ENCODE measurements at places on chromosomes 3 and 15.

GRCh38 chr15:51818150-51818549 is 11.3 kb upstream of the TMOD3 start:
- no peak for DNase-seq

GRCh38 chr3:110808630-110809029 is 263.0 kb upstream of the NECTIN3 start:
- no peak for DNase-seq

DNA sequence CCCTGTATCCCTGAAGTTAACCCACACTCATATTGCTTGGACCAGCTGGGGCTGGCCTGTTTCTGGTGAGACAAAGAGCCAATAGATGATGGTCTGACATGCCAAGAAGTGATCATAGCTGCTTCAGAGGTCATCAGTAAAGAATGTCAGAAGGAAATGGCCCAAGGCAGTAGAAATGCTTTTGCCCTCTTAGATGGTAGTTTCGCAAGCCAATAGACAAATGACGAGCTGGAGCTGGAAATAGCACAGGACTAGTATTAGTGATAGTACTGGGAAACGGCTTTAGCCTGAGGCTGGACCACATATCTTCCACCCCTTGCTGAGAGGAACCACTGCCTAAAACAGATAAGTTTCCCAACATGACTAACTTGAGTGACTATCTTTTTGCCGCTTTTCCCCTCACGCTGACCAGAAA is 176.1 kb upstream of the THBS1 start:
- peak; percentile 90 for DNase-seq

DNA sequence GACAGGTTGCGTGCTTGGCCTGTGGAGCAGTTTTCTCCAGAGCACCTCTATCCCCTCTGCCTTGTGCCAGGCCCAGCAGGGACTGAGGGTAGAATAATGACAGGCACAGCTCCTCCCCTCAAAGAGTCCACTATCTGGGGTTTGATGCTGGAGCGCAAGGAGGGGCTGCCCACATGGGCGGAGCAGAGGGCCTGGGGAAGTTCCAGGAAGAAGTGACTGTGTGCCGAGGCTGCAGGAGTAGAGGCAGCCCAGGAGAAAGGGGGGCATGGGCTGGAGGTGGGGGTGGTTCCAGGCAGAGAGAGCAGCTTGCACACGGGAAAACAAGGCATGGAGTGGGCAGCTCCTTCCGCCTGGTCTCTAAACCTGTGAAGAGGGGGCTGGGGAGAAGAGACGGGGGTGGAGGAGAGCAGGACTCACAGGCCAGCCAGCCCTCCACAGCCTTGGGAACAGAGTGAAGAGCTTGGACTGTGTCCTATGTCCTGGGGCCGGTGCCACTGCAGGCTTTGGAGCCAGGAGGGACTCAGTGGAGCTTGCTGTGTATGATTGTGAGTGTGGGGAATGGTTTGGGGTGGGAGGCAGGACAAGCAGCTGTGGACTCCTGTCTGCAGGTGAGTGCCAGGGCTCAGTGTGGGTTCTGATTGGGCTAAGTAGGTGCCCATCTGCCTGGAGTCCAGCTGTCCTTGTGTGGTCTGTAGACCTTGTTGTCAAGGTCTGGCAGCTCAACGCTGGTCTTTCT is 48.1 kb downstream of the APBA2 start:
- peak; percentile 83 for DNase-seq

GRCh38 chr3:149145356-149145755 is 15.9 kb downstream of the HPS3 start:
- no peak for DNase-seq

GRCh38 chr15:89167267-89168176 is 53.9 kb downstream of the RLBP1 start:
- peak; percentile 36 for DNase-seq

- peak; percentile 65 for DNase-seq
Observed at GRCh38 chr15:101035611-101036010, 116.5 kb downstream of the LRRK1 start.

DNA sequence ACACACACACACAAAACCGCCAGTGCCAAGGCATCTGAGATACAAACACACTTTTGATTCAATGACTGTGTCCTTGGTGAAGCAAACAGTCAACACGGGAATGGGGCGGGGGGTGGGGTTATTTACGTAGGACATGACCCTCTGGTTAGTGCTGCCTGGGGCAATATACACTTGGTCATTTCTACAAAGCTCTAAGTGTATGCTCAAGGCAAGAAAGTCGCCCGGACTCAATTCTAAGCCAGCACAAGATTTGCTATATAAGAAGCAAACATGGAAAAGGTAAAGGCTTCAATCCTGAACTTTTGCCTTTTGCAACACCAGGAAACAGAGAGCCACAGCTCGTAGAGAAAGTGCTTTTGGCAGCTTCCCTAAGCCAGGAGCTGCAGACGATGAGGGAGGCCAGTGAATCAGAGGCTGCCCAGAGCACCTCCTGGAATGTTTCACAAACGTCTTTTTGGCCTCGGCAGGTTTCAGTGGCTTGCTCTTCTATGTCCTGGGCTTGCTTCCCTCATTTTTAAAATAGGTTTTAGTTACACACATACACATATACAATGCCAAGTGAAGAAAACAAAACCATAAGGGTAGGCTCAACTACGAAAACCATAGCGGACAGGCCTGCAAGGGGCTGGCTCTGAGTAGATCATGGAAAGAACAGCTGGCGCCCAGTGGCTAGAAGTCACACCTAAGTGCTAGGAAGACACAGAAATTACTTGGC is 73.6 kb downstream of the TM4SF4 start:
- DNase-seq = no peak

DNA sequence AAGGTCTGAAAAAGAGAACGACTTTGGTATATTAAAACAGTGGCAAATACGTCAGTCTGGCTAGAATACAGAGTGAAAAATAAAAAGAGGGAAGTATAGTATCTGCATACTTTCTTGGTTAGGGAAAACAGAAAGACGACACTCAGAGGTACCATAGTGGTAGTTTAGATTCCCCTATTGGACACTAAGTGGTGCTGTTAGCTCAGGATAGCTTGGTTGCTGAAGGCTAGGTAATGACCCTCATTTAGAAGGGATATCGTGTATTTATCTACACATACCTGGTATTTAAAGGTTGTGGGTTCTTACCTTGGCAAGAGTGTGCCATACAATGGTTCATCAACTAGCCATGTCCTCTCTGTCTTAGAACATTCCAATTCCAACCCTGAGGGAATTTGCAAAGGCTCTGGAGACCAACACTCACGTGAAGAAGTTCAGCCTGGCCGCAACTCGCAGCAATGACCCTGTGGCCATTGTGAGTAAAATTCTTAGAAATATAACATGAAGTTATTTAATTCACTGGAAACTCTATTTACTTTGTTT is 31.0 kb downstream of the TMOD2 start:
- peak; percentile 76 for DNase-seq

GRCh38 chr3:24640330-24640877 is 145.8 kb upstream of the THRB start:
- peak; percentile 67 for DNase-seq

DNA sequence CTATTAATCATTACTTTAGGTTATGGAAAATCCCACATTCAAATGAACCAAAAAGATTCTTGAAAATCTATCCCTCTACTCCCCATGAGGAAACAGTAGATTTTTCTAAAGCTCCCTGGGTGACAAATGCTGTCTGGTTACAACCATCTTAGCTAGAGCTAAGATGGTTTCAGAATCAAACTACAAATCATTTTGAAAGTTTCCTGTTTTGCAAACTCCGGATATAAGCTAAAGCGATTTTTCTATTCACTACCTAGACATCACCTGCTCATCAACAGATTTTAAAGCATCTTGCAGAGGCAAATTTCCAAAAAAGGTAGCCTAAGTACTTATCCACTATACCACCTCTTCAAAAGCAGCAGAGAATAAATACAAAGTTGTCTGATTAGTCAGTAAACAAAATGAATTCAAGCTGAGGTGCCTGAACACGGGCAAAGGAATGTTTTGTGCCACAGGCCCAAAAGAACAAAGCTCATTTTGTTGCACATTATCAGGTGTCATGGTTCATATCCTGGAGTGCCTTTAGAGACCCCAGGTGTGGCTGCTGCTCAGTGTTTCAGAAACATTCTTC is 204.9 kb downstream of the TNIK start:
- DNase-seq = no peak

DNA sequence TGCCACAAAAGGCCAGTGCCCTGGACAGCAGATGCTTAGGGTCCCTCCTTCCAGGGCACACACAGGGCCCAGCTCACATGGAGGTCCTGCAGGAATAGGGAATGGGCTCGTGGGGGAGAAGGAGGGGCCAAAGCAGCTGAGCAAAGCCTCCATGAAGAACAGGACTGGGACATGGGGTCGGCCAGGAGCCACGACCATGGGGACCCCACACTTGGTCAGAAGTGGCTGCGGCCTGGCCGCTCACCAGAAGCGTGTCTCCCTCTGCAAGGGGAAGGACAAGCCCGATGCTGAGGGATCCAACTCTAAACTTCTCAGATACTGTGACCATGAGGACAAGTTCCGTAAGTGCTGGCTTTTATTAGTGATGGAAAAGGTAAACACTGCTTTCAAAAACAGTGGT is 15.3 kb downstream of the RBPMS2 start:
- DNase-seq = no peak

DNA sequence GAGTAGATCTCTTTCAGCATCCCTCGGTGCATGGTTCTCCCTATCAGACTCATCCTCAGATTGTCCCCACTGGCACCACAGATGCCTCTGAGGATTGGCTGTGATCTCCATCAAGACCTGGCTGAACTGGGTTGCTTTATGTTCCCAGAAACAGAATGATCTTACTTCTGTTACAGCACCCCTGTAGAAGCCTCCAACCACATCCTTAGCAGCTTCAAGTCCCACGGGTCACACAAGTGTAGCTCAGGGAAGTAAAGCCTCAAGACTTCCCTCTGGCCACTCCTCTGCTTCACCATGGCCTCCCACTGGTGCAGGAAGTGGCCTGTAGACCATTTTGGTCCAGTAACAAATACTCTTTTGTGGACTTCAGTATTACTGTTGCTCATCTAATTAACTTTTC is 566.4 kb upstream of the SUCLG2 start:
- DNase-seq = no peak

DNA sequence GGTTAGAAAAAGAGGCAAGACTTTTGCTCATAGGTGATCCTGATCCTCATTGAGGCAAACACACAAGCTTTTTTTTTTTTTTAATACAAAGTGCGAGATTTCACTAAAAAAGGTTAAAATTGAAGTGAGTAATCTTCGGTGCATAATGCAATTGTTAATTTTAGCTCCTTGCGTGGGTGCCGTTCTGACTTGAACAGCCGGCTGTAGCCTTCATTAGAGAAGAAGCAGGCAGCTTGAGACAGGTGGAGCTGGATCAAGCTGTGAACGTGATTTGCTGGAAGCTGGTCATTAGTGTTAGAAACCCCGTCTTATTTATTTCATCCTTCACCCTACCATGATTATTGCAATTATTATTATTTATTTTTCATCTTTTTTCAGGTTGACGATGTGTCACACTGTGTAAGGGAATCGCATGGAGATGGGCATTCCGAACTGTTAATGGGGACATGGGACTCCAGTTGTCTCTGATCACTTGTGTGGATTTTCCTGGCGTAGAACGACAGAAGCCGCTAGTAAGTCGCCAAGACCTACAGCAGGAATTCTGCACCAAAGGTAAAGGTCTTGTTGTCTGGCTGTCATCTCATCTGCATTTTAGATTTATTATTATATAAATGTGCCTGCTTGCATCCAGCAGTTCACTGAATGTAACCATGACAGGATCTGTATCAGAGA is 40.2 kb downstream of the ARPP21 start:
- no peak for DNase-seq

DNA sequence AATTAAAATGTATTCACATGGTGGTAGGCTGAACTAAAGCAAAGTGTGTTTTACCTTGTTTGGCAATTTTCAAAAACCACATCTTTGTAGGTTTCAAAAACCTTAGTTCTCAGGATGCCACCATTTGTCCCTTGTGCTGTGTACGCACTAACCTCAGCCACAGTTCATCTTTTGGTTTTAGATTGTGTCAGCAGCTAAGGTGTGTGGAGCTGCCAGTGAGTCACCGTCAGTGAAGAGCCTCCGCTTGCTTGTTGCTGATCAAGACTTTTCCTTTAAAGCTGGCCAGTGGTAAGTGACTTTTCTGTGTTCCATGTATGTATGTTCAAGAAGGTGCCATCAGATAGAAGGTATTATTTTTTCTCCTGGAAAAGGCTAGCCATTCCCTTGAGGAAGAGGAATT is 21.1 kb downstream of the OXNAD1 start:
- DNase-seq = no peak

GRCh38 chr15:60936186-60936585 is 292.9 kb downstream of the RORA start:
- DNase-seq = no peak
